ENCODE measurements at places on chromosomes 4 and X.

GRCh38 chr4:124079174-124079780 is 633.3 kb downstream of the ANKRD50 start:
- DNase-seq = no peak

DNA sequence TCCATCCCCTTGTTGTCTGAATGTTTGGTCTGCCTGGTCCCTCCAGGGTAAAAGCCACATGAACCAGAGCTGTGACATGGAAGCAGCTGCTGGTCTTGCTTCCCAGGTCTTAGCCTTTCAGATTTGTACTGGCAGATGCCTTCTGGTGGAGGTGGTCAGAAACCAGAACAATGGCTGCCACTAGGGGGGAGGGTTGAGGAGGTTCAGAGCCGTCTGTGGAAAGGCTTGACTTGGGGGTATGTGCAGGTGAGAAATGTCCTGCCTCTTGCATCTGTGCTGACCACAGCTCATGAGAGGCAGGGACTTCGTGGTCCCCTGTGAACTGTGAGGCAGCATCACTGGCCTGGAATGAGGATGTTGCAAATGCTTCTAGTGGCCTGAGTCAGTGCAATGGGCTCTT is 144.2 kb upstream of the WDR1 start:
- DNase-seq = no peak

DNA sequence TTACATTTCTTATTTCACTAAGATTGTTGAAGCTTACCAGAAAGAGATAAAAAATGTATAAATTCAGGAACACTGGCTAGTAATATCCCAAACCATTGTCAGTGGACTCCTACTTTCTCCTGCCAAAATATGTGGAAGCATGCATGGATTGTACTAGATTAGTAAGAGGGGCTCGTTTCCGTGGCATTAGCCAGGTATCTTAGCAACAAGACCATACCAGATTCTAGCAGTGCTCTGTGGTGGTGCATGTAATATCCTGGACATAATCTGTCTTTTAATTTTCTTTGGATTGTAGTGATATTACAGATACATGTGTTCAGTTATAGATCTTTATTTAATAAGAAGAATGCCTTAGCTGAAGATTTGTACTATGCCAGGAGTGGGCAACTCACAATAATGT is 371.9 kb upstream of the PITX2 start:
- no peak for DNase-seq

GRCh38 chr4:139153411-139154133 is 23.4 kb downstream of the ELF2 start:
- no peak for DNase-seq

- peak; percentile 66 for DNase-seq
Observed at GRCh38 chr4:163681208-163681821, 186.8 kb downstream of the TMA16 start.

GRCh38 chr4:171602638-171603355 is 210.4 kb upstream of the GALNTL6 start:
- DNase-seq = no peak

DNA sequence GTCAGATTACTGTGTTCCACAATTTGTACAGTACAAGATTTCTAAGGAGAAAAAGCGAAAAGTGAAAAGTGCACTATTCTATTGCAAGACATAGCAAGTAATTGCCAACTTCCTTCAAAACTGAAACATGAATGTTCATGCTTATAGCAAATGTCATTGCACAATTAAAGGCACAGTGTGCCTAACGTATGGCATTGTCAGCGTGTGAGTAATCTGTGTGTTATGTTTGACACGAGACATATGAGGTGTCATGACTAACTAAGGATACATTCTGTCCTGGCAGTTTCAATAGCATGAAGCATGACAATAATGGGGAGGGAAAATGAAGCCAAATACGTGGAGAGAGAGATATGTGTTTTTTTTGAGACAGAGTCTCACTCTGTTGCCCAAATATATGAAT is 33.6 kb upstream of the TBC1D9 start:
- no peak for DNase-seq

DNA sequence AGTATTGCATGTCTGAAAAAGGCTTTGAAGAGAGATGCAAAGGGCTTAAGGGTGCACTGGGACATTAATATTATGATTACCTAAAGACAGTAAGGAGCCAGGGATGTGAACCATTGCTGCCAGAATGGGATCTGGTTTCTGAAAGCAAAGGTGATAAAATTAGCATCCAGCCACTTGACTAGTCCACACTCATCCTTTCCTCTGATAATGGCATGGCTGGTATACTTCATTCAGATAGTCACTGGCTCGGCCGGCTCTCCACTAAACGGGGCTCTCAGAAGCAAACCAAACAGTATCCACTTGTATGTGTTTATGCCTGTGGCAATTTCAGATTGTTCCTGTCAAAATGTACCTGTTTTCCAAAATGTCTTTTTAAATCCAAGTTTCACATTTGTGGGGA is 46.4 kb downstream of the MAMLD1 start:
- DNase-seq = no peak

- no peak for DNase-seq
Observed at GRCh38 chr4:110107866-110108265, 90.5 kb downstream of the ELOVL6 start.

DNA sequence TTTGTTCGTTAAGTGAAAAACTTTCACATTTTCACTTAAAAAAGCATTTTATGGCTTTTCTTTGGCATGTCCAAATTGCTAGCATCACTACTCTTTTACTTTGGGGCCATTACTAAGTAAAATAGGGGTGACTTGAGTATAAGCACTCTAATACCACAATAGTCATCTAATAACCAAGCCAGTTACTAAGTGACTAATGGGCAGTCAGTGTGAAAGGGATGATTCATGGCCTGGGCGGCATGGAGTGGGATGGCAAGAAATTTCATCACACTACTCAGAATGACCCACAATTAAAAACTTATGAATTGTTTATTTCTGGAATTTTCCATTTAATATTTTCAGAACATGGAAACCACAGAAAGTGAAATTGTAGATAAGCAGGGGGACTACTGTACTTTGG is 60.9 kb downstream of the BMP15 start:
- no peak for DNase-seq

DNA sequence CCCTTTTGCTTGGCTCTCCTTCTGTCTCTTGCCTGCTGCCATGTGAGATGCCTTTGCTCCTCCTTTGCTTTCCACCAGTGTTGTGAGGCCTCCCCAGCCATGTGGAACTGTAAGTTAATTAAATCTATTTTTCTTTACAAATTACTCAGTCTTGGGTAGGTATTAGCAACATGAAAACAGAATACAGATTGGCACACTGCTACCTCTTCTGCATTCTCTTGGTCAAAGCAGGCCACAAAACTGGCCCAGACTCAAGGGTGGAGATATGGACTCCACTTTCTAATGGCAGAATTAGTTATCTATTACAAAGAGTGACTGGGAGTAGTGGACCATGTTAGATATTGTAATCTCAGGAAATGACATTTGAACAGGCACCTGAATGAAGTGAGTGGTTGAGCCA is 21.5 kb upstream of the CCDC149 start:
- DNase-seq = no peak

DNA sequence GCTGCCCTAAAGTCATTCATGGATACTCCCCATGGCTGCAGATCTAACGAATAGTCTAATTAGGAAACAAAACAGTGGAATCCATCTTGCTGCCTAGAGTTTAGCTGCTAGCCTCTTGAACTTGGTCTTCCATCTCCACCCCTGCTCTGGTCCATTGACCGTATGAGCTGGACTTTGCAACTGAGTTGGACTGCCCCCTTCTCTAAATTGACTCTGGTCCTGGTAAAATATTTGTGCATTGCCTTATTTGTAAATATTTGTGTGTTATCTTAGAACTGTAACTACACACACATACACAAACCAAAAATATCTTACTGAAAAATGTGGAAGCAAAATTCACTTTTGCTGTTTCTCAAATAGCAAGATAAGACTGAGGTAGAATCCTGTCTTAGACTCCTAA is 181.3 kb downstream of the NWD2 start:
- no peak for DNase-seq

GRCh38 chr4:101187841-101188240 is 159.5 kb downstream of the PPP3CA start:
- no peak for DNase-seq

DNA sequence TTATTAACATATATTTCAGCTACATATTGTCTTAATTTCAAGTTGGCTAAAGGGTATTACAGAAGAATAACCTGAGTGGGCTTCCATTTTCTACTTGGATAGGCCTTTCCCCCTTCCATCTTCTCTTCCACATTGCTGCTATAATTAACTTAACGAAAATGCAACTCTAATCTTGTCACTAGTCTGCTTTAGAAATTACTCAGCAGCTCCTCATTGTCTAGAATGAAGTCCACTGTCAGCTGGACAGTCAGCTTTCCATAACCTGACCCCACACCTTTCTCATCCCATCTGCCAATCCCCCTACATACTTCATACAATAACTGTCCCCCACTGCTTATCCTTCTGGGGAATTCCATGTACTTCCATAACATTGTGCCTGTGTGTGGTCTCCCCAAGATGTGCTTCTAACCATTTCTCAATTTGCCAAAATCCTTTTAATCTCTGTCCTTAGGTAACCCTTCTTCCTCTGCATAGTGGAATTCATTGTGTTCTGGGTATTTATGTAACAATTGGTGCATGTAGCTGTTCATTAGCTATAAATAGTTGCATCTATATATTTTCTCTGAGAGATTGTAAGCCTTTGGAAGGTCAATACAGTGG is 4.8 kb downstream of the MND1 start:
- no peak for DNase-seq

GRCh38 chr4:124199185-124199584 is 513.3 kb downstream of the ANKRD50 start:
- DNase-seq = no peak

- DNase-seq = no peak
Observed at GRCh38 chr4:8041172-8041571, 101.5 kb upstream of the AFAP1 start.

DNA sequence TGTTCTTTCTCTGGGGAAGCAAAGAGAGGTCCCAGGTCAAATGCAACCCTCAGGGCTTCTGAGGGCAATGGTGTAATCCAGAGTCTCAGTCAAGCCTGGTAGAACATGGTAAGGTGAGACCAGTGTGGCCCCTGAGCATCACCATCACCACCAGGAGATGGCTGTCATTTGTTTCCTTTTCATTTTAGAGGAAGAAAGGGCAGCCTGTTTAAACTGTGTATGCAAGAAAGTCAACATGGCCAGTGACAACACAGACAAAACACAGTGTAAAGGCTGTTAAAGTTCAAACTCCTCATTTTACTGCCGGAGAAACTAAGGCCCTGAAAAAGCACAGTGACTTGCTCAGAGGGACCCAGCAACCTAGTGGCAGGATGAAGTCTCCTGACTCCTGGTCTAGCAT is 2.0 kb upstream of the EDA start:
- DNase-seq = no peak

- DNase-seq = no peak
Observed at GRCh38 chr4:95167805-95168204, 381.0 kb downstream of the UNC5C start.

DNA sequence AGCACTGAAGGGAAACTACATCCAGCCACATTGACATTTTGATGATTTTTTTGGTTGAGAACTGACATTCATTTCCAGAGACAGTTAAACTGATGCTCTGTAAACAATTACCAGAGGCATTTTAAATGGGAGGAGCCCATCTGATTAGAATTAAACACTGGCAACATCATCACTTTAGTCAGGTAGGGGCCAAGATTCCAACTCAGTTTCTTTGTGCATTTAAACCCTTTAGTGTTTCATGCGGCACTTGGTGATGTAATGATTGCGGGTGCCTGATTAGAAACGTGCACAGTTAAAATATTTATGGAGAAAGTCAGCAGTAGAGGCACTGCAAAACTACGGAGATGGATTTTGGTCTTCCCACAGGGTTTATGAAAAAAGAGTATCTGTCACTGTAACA is 16.1 kb downstream of the TNIP3 start:
- no peak for DNase-seq

DNA sequence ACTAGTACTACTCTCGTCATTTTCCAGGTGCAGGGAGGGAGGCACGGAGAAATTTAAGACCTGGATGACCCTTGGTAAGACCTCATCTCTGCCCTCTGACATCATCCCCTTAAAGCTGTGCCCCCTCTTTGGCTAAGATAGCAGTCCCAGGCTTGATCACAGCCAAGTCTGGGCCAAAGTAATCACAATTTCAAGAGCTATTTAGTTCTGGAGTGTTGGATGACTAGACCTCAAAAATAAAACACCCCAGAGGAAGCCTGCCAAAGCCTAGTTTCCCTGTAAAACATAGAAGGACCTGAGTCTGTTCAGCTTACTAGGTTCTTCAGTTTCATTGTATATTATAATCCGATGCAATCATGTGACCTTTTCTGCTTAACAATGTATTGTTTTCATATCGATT is 144.6 kb upstream of the ARHGEF9 start:
- DNase-seq = no peak
